Parietal lobe (tissue), 2 donors: ENCODE measurements at places on chromosomes 2 and 18. TPM values are rescaled to one million over a fixed set of nuclear protein-coding genes. Genes with fewer than 3 reads are reported as not detected.

CD207 gene
- not detected for total RNA-seq

OR6B2 gene
- not detected for total RNA-seq

RBBP8 gene
- 22.2 TPM for total RNA-seq

NEU2 gene
- total RNA-seq, result not detected

SKA1 gene
- 1.9 TPM for total RNA-seq

TUBA3E gene
- total RNA-seq, result not detected
